Stimulated activated CD4-positive, alpha-beta T cell treated with anti-CD3 and anti-CD28 coated beads, Interleukin-2, amount 100 ng/mL, for 48 hours (primary cell): ENCODE measurements at places on chromosomes 16 and 17.

DNA sequence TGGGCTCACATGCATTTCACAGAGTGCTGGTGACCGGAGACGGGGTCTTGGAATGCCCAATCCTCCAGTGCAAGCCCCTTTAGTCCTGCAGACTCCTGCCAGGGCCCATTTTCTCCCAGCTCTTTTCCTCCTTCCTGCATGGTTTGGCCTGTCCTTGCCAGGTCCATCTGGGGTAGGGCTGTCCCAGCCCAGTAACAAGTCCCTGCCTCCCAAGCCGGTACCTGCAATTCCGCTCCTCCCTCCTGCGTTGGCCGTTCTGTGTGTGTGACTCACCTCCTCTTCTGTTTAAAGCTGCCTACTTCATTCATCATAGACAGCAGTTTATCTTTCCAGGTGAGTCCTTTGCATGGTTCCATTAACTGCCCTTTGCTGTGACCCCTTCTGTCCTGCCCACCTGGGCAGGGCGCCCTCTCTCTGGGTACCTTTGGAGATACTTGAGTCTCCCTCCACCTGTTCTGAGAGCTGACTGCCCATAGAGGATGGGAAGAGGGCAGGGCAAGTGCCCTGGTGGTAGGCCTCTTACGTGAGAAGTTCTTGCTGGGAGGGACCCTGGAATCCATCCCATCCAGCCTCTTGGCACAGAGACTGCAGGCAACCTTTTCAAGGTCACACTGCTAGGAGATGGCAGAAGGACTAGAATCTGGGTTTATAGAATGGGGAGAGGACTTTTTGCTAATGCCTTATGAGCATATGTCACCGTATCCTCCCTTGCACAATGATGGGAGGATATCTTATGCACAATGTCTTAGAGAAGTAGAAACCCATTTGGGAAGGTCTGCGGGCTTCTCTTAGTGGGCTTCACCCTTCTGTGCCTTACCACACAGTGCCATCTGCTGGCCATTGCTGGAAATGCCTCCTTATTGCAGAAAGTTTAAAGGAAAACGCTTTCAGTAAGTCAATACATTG lies 29.7 kb upstream of the LGALS9 start:
- peak; percentile 85 for DNase-seq

GRCh38 chr17:2259769-2260536 lies 43.6 kb downstream of the SMG6 start:
- DNase-seq: peak; percentile 56

DNA sequence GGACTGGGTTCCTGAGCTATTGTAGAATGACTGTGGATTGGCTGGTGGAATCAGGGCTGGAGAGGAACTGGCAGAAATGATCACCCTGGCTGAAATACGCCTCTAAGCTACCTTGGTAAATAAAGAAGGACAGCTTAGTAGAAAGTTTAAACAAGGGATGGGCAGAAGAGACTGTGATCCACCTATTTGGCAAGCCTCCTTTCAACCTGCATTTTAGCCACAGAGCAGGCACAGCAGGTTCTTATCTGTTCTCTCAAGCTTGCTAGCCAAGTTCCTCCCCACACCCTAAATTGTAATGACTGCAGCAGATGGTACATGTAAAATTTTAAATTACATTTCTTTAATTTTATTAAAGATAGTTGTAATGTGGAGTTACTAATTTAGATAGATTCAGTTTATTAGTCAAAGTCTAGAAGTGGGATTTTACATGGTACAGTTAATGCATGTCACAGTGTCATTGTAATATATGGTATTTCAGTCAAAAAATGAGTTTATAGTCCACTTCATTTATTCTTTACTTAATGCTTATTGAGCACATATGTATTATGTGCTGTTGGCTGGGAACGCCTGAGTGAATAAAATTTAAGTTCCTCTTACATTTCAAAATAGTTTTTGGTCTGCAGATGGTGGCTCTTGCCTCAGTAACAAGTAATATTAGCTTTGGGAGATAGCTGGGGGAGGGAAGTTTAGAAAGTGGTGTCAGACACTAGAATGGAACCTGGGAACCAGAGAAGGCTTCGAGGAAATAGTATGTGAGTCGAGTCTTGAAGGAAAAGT lies 11.2 kb downstream of the EPN2 start:
- no peak for DNase-seq

- no peak for DNase-seq
Observed at GRCh38 chr16:52925143-52925542, 127.6 kb downstream of the CHD9NB start.

DNA sequence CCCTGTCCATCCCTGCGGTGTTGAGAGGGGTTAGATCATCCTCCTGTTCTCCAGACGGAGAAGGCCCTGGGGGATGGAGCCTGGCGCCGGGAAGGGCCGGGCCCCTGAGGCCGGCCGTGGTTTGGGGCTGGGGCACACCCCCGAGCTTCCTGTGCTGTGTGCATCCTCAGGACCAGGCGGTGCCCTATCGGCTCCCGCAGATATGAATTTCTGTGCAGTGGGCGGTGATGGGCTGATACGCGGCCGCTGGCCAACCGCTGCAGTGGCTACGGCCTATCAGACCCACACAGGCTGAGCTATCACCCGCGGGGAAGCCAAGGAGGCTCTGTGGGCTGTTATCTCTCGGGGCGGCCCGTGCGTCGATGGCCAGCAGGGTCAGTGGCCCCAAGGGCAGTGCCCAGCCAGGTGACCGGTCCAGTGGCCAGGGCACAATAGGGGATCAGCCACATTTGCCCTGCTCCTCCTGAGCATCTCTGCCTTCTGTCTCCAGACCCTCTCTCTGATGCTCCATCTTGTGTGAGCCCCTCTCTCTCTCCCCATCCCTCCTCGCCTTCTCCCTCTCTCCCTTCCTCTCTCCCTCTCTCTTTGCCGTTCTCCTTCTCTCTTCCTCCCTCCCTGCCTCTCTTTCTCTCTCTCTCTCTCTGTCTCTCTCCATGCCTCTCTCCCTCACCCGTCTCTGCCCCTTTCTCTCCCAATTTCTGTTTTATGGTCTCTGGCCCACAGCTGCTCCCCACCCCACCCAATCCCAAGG lies 38.7 kb downstream of the ZFPM1 start:
- no peak for DNase-seq

DNA sequence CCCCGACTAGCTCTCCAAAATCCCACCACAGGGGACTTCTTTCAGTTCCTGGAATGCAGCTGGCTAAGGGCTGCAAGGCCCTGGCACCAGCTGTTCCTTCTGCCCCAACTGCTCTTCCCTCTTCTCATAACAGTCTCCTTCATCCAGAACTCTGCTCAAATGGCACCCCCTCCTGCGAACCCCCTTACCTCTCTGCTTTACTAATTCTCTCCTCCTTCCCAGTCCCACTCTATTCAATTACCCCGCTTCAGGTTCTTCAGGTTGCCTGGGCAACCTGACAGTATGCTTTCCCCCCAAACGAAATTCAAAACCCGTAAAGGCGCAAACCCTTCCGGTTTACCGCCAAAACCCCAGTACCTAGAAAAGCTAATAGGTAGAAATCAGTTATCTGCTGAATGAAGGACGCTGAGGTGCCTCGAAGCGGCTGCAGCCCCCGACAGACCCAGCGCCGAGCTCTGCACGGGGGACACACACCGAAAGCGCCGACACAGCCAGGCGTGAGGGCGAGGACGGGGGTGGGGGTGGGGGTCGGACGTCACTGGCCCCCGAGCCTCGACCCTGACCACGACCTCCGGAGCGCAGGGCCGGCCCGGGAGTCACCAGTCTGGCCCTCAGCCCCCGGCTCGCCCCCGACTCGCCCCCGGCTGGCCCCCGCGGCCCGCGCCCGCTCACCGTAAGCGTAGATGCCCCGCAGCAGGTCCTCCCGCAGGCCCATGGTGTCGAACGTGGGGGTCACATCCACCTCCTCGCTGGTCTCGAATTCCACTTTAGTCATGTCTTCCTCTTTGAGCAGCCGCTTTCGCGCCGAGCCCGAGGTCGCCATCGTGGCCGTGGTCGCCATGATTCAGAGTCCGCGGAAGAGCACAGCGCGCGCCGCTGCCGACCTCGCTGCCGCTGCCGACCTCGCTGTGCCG lies 550 bp downstream of the EIF4A3 start:
- DNase-seq: no peak

DNA sequence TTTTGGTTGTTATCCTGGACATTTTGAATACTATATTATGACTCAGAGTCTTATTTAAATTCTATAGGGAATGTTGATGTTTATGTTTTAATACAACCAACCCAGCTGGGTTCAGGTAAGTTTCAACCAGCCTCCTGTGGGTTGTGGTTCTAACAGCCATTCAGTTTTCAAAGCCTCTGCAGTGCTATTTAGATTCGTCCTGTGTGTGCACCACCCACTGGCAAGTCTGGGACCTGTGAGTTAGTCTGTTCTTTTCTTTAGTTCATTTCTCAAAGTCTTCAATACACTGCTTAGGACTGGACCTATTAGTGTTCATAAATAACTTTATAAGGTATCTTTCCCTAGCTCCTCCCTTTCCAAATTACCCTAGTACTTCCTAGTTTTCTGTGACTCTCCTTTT lies 170.6 kb downstream of the TMEM132E start:
- no peak for DNase-seq

DNA sequence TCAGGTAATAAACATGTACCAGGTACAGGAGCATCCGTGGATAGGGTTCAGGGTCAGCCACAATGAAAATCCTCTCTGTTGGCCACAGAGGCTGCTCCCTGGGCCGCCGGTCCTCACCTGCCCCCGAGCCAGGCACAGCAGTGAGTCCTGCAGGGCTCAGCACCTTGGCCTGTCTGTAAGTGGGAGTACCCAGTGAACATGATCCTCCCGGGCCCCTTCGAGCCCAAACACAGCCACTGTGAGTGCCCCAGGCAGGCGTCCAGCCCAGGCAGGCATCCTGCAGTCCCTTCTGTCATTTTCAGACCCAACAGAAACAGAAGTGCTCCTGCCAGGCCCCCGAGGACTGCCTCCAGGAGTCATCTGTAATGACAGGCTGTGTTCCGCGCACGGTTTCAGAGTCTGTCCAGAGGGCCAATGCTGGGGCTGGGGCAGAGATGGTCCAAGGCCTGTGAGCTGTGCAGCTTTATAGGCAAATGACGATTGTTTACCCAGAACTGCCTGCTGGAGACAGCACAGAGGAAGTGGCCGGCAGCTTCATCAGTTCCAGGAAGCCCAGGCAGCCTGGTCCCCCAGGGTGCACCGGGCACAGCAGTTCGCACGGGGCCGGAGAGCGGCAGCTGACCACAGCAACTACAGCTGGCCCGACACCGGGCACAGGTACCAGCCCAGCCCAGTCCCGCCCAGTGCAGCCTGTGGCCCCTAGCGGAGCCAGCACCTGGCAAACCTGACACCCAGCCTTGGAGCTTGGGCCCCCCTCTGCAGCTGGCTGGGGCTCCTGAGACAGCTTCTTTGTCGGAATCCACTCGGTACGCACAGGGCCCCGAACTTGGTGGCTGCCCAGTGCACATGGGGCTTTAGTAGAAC lies 13.2 kb downstream of the SLC7A5 start:
- no peak for DNase-seq

- DNase-seq: no peak
Observed at GRCh38 chr17:75345514-75346167, 56.4 kb upstream of the SLC25A19 start.

GRCh38 chr16:11613381-11614303 lies 26.9 kb upstream of the LITAF start:
- DNase-seq: no peak

GRCh38 chr17:63550817-63551639 lies 751 bp downstream of the DCAF7 start:
- peak; percentile 10 for DNase-seq

GRCh38 chr16:86129541-86129940 lies 230.6 kb downstream of the IRF8 start:
- DNase-seq: no peak

DNA sequence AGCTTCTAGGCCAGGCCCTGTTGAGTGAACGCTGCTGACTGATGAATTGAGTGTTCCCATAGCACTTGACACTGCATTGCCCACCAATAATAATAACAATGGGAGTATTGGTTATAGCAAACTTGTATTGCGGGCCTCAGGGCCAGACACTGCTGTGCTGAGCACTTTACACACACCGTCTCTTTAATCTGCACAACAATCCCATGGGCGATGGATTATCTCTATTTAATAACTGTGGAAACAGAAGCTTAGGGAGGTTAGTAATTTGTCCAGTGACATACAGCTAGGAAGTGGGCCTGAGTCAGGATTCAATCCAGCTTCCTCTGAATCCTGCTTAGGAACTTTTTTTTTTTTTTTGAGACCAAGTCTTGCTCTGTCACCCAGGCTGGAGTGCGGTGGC lies 11.2 kb downstream of the ARHGAP23 start:
- no peak for DNase-seq

DNA sequence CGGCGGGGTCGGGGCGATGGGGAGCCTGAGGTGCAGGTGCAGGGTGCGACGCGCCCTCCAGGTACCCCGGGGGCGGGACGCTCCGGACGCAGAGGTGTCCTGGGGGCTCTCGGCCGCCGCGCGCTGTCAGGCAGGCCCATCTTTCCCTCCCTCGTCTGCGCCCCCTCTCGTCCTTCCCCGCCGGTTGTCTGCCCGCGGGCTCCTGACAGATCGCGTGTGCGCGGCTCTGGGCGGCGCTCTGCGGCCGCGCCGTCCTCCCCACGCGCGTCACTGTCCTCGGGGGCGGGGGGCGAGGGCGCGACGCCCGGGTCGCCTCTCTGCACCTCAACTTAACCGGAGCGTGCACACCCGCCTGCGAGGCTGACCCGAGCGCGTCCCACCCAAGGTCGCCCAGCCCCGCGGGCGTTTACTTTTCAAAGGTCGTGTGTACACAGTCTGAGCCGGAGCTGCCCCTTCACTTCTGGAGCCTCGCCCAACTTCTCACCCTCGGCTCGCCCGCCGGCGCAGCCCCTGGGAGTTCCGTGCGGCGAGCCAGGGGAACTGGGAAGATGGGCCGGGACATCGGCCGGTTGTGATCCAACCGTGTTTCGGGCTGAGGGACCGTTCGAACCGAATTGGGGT lies 512 bp downstream of the AKAP1 start:
- DNase-seq: peak; percentile 47

DNA sequence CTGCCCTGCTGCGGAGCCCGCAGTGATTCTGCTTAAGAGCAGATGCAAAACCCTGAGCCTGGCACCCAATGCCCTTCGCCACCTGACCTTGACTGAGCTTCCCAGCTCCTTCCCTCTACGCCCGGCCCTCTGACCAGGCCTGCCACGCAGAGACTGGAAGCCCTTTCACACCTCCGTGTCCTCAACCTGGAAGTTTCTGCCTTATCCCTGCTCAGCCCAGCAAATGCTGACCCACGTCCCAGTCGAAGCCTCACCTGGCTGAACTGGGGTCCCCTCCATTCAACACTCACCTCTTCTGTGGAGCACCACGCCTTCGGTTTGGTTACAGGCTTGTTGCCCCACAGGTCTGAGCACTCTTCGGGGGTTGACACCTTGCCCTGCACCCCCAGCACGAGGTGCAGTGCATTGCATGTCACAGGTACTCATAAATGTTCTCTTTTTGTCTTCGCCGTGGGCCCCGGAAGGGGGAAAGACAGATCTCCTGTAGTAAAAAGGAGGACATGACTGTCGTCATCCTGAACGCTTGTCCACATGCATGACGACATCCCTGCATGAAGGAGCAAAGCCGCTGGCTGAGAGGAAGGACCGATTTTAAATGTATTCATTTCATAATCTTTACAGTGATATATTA lies 153.6 kb upstream of the TNRC6C start:
- DNase-seq: no peak

- no peak for DNase-seq
Observed at GRCh38 chr16:75746359-75746758, 20.1 kb upstream of the CPHXL start.
